Stromal cell of bone marrow (primary cell): ENCODE measurements at places on chromosomes 6 and 20.

GRCh38 chr6:134002821-134003220, 49.6 kb downstream of the SLC2A12 start:
- DNase-seq = peak; percentile 58

DNA sequence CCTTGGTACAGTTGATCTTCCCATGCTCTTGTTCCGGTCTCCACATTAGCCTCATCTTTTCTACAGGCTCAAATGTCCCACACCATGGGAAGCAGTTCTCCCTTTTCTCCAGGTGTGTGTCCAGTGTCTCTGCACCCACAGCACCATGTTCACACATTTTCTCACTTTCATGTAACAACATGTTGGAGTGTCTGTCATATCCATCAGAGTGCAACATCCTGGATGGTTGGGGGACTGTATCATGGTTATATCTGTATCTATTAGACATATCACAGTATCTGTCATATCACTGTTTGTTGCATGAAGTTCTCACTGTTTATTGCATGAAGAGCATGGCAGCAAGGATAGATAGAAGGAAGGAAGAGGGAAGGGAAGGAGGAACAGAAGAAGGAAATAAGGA, 635.6 kb downstream of the EPM2A start:
- no peak for DNase-seq

DNA sequence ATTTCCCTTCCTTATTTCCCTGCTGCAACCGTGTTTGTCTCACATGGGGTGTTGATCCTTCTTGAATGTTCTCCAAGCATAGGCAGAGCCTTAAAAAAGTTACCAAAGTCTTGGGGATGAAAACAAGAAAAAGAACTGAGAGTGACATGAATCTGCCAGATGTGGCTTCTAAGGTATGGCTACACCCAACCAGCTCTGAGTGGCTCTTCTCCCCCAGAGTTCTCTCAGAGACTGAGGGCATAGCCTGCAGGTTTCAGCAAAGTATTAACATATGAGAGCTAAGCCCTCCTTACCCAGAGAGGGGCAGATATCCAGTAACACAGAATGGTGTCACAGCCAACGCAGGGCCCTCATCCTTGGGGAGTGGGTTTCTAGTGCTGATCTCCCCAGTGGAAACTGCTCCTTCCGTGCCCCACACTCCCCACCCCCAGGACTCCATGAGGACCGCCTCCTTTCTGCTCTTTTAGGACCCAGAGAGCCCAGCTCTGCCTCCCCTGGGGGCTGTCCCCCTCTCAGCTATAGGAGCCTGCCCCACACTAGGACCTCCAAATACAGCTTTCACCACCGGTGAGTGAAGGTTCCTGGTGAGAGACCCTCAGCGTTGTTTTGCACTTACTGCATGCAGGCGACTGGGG, 23.3 kb upstream of the SGK2 start:
- no peak for DNase-seq

- DNase-seq = peak; percentile 84
Measured at GRCh38 chr20:47453167-47453782, 48.4 kb upstream of the NCOA3 start.
